ENCODE measurements at places on chromosomes 1 and 21.
A peak's percentile ranks its signal among the peaks of the same experiment; 100 is the strongest.

GRCh38 chr1:91891454-91891853 lies 5.5 kb upstream of the TGFBR3 start:
- no peak overlapping the region for H3K4me3 ChIP-seq
- DNase-seq: peak; percentile 68
- peak overlapping the region; percentile 76 for H3K27ac ChIP-seq
- no peaks in the 10 kb centered on the region for H3K36me3 ChIP-seq
- no peaks in the 10 kb centered on the region for H3K27me3 ChIP-seq
- peaks cover 38% of the 10 kb centered on the region for H3K4me1 ChIP-seq

- H3K4me3 ChIP-seq: no peak overlapping the region
- H3K36me3 ChIP-seq: no peaks in the 10 kb centered on the region
Observed at GRCh38 chr1:167515461-167515860, 2.9 kb downstream of the CD247 start.

DNA sequence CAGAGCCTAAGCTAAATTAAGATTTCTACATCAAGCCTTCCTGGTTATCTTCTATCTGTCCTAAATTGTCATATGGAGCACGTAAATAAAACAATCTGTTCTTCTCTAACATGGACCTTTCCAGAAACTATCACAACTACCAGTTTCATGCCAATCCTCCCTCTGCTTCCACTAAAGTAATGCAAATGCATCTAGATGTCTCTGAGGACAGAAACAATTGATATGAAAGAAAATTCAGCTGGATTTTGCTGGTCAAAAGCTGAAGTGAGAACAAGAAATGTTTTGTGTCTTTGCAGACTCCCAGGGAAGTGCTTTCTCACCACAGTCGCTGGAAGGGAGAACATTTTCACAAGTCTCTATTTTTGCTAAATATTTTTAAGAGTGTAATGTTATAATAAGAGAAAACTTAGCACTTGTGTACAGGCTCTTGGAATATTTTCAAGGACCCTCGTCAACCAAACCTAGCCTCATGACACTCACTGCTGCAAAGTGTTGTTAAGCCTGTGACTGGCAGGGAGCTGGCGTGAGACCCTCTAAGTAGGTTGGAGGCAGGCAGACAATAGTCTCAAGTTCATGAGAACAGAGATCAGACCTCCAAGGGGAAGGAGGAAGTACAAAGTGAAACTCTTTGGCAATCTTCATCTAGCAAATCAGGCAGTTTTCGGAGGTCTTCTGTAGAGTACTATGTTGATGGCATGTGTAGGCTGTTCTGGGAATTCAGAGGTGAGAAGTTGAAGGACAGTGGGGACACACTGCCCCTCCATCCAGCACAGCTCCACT lies 38.8 kb downstream of the DNASE2B start:
- H3K4me1 ChIP-seq: peaks cover 9% of the 10 kb centered on the region
- no peak overlapping the region for H3K4me3 ChIP-seq
- no peak for DNase-seq
- H3K27ac ChIP-seq: no peak overlapping the region

GRCh38 chr21:31103163-31103562 lies 64.9 kb upstream of the KRTAP19-8 start:
- no peaks in the 10 kb centered on the region for H3K4me1 ChIP-seq
- no peak for DNase-seq
- no peak overlapping the region for H3K4me3 ChIP-seq
- H3K36me3 ChIP-seq: no peaks in the 10 kb centered on the region

DNA sequence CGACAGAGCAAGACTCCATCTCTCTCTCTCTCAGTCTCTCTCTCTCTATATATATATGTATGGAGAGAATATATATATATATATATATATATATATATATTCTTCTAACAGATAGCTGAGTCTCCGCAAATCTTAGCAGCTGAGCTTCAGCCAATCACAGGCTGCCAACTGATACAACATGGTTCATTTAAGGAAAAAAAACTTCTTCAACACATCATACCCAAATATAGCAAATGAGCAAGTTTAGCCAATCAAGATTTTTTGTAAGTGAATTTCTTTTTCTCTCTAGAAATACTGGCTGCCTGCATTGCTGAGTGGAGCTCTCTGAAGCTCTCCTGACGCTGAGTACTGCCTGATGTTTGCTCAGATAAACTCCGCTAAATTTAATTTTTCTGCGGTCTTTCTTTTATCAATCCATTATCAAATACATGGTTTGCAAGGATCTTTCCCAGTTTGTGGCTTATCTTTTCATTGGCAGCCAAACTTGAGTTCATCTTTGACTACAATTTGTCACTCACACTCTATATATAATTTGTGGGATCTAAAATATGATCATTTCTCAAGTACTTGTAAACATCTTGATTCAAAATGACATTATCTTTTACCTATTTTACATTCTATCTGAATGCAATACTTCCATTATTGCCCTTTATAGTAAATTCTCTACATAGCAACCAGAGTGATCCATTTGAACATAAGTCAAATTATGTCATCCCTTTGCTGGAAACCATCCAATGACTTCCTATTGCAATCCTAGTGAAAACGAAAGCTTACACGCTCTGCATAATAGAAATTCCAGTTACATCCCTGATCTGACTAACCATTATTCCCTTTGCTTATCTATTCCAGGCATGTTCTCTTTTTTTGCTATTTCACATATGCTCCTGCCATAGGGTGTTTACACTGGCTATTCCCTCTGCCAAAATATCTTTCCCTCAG lies 2131.7 kb downstream of the MRPL39 start:
- no peak for DNase-seq
- H3K36me3 ChIP-seq: no peaks in the 10 kb centered on the region
- H3K27me3 ChIP-seq: no peaks in the 10 kb centered on the region
- no peak overlapping the region for H3K27ac ChIP-seq
- H3K4me1 ChIP-seq: no peaks in the 10 kb centered on the region
- no peak overlapping the region for H3K4me3 ChIP-seq

- no peaks in the 10 kb centered on the region for H3K36me3 ChIP-seq
- peaks cover 45% of the 10 kb centered on the region for H3K27me3 ChIP-seq
- peak overlapping the region; percentile 47 for H3K4me3 ChIP-seq
- H3K27ac ChIP-seq: no peak overlapping the region
Observed at GRCh38 chr1:46448109-46448911, 41.3 kb upstream of the DMBX1 start.

- peaks cover 20% of the 10 kb centered on the region for H3K4me1 ChIP-seq
- no peaks in the 10 kb centered on the region for H3K27me3 ChIP-seq
- peak; percentile 88 for DNase-seq
- H3K36me3 ChIP-seq: no peaks in the 10 kb centered on the region
- no peak overlapping the region for H3K4me3 ChIP-seq
- peak overlapping the region; percentile 92 for H3K27ac ChIP-seq
Observed at GRCh38 chr1:212727386-212728181, 27.9 kb upstream of the BATF3 start.

DNA sequence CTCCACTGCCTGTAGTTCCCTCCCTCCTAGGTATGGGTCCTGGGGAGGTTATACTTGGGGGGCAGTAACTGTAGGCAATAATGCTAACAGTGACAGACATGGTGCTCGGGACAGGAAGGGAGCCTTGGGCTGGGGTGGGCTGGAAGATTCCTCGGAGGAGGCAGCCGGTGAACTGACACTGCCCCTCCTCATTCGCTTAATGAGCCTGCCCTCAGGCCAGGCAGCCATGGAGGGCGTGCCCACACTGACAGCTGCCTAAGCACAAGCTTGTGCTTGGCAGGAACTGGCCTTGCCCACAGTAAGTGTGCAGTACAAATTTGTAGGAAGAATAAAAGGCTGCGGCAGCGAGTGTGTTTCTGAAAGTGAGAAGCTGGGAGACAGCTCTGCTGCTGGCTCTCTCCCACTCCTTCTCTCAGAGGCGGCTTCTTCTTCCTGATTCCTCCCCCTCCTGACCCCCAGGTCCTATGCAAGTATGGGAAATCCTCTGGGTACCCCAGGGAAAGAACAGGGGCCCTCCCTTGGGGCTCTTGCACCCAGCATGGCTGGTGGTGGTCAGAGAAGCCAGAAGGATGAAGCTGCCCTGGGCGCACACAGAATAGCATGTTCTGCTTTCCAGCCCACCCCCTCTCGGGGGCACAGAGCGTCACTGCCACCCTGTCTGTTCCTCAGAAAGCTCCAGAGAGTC lies 23.6 kb downstream of the OPTC start:
- H3K4me1 ChIP-seq: peaks cover 45% of the 10 kb centered on the region
- H3K36me3 ChIP-seq: no peaks in the 10 kb centered on the region
- no peak overlapping the region for H3K4me3 ChIP-seq

DNA sequence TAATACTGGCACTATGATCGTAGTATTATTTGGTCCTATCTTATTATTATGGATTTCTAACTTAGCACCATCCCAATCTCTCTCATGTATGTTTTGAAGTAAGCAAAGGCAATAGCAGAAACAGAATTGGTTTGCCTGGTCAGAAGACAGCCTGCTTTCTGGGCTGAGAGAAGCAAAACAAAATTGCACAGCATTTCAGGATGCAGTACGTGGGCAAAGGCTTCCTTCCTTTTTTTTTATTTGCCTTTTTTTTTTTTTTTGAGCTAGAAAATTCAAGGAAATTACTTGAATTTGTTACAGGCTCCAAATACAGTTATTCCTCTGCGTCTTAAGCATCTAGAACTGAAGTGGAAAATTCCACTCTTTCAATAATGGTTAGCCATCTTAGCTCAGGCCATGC lies 8.8 kb downstream of the CDA start:
- no peak for DNase-seq
- H3K4me1 ChIP-seq: peaks cover 20% of the 10 kb centered on the region
- H3K27me3 ChIP-seq: no peaks in the 10 kb centered on the region
- no peak overlapping the region for H3K4me3 ChIP-seq

DNA sequence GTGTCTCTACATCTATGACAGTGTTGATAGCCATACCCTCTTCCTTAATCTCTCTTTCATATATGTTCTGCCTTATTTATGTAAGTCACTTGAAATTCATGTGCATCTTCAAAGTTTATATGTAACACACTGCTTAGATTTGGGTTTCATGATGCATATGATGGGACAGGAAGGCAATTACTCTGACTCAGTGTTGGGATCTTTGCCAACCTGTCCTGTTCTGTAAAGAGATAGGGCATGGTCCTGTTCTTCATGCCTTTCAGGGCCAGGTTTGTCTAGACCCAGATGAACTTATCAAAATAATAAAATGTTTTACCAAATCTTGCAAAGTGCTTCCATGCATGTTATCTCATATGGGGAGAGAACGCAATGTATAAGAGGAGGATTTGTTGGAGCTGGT lies 69.5 kb downstream of the TMPRSS15 start:
- H3K27ac ChIP-seq: no peak overlapping the region
- no peak for DNase-seq

- no peaks in the 10 kb centered on the region for H3K27me3 ChIP-seq
- no peak overlapping the region for H3K4me3 ChIP-seq
- no peaks in the 10 kb centered on the region for H3K36me3 ChIP-seq
- no peak overlapping the region for H3K27ac ChIP-seq
Observed at GRCh38 chr21:27776925-27777553, 810.2 kb upstream of the ADAMTS5 start.

DNA sequence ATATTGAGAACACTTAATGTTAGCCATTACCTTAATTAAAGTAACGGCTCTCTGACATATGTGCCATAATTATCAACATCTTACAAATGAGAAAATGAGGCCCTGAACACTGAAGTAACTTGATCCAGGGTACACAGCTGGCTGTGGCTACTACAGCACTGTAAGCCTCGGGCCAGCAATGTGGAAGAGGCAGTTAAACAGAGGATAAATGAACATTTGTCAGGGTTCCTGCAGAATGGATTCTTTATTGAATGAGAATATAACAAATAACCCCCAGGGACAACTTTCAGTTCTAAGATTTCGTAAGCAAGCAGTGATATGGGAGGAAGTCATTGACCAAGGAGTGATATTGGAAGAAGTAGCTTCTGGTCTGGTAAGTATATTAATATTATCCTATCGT lies 70.5 kb upstream of the SCYL3 start:
- no peaks in the 10 kb centered on the region for H3K4me1 ChIP-seq
- no peak for DNase-seq
- no peaks in the 10 kb centered on the region for H3K36me3 ChIP-seq
- H3K27me3 ChIP-seq: no peaks in the 10 kb centered on the region
- H3K27ac ChIP-seq: no peak overlapping the region
- no peak overlapping the region for H3K4me3 ChIP-seq

- H3K27me3 ChIP-seq: peaks cover 6% of the 10 kb centered on the region
- no peak overlapping the region for H3K4me3 ChIP-seq
- no peak for DNase-seq
- no peaks in the 10 kb centered on the region for H3K36me3 ChIP-seq
Observed at GRCh38 chr1:168803806-168804510, 75.0 kb upstream of the DPT start.

DNA sequence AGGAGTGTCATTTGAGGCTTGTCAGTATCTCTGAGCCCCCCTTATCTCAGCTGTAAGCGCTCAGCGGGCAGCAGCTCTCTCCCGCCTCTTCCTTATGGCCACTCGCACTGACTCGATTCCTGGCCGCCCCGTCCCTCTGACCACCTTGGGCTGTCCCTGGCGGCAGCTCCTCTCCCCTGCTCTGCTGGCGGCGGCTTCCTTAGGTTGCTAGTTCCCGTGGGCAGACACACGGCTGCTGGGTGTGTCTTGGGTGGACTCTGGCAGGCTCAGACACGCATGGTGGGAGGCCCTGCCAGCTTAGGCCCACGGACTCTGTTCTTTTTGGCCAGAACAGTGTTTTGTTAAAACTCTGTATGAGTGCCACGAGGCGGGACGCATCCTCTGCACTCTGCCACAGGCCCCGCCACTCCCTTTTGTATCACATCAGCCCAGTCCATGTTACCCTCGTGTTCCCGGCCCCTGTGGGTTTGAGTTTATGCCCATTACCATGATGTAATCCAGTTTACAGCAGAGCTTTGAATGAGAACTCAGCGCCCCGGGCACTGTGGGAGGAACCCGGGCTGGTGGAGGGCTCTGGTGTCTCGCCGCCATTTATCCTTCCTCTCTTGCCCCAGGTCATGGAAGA lies 45.9 kb downstream of the COQ8A start:
- H3K4me1 ChIP-seq: no peaks in the 10 kb centered on the region
- no peaks in the 10 kb centered on the region for H3K36me3 ChIP-seq
- no peak overlapping the region for H3K4me3 ChIP-seq
- no peak overlapping the region for H3K27ac ChIP-seq
- no peaks in the 10 kb centered on the region for H3K27me3 ChIP-seq
- no peak for DNase-seq

DNA sequence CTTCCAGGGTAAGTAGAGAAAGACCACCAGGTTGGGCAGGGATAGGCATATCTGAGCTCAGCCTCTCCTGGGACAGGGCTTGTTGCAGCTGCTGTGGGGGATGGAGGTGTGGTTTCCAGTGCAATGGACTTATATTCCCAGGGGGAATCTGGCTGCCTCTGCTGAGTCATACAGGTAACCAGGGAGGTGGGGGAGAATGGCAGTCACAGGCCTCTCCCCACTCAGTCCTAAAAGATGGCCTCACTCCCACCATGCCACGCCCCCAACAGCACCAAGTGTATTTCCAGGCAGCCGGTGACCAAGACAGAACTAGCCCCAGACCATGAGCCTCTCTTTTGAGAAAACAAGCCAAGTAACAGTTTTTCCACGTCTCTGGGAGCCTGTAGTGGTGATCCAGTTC lies 1240.7 kb downstream of the BRINP3 start:
- DNase-seq: no peak
- H3K27ac ChIP-seq: no peak overlapping the region
- no peaks in the 10 kb centered on the region for H3K27me3 ChIP-seq
- H3K4me1 ChIP-seq: no peaks in the 10 kb centered on the region
- no peaks in the 10 kb centered on the region for H3K36me3 ChIP-seq

GRCh38 chr1:106277786-106278185 lies 778.7 kb upstream of the PRMT6 start:
- no peaks in the 10 kb centered on the region for H3K36me3 ChIP-seq
- H3K4me3 ChIP-seq: no peak overlapping the region
- no peak for DNase-seq
- no peaks in the 10 kb centered on the region for H3K4me1 ChIP-seq
- H3K27me3 ChIP-seq: no peaks in the 10 kb centered on the region
